ENCODE measurements at places on chromosomes 2 and 18. TPM values are rescaled to one million over a fixed set of nuclear protein-coding genes. Genes with fewer than 3 reads are reported as not detected.

Gene MSTN
- total RNA-seq, result 0.94 TPM

DNA sequence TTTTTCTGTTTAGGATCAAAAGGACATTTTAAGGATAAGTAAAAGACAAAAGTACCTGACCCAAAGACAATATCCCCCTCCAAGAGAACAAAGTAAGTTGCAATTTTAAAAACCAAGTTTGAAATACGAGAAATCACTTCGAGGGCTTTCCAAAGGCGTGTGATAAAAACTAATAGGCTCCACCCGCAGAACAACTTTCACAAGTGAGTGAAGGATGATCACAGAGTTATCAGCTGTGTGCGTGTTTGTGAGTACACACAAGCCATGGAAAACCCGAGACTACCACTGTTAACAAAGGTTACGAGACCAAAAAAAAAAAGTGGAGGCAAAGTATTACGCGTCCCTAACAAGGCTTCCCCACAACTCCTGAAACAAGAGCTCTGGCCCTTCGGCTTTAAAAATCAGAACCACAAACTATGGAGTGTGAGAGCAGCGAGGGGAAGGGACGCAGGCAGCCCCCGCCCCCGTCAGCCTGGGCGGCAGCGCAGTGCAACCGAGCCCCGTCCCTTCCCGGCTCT is 719 bp downstream of the SMAD2 start:
- no peak for DNase-seq

DNA sequence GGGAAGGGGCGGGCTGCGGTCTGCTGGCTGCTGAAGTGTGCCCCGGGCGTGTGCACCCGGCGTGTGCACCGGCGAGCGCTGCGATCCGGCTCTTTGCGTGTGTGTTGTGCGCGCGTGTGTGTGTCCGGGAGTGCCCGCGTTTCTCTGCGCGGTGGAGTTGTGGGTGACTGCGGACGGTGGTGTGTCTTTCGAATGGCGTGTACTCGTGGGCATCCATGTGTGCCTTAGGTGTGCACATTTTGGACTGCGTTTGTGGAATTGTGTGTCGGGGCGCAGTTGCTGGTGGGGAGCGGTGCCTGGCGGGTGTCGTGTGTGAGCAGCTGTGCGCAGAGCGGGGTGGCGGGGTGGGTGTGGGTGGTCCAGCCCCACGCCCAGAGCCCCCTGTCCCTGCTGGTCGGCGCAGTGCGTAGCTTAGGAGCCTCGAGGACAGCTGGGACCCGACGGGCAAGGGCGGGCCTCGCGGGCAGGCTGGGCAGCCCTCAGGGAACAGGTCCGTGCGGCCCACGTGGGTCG is 533 bp downstream of the HPCAL1 start:
- no peak for DNase-seq

Gene FBXO15
- 3.1 TPM for total RNA-seq

Gene OXER1
- total RNA-seq, result not detected

- DNase-seq, result no peak
Observed at GRCh38 chr18:79637921-79638909, 41.4 kb upstream of the CTDP1 start.

GRCh38 chr2:15096873-15097272 is 464.3 kb downstream of the NBAS start:
- no peak for DNase-seq

Gene RFTN2
- total RNA-seq, result 29.9 TPM

DNA sequence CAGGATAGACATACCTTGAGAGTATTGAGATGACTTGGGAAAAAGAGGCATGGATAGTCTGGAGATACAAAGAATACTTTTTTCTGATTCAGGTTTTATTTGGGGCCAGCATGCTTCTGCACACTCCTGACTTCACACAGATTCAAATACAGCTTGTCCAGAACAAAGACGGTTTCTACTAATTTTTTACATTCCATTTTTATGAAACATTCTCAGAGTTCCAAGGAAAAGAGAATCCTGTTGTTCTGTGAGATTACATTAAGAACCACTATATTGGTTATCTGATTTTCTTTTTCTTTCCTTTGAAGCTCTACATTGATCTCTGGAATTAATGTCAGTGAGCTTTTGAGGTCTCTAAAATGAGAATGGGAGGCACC is 41.0 kb downstream of the PTPRM start:
- DNase-seq, result no peak

Gene SERPINB12
- not detected for total RNA-seq

Gene ABCG5
- under 0.01 TPM for total RNA-seq

DNA sequence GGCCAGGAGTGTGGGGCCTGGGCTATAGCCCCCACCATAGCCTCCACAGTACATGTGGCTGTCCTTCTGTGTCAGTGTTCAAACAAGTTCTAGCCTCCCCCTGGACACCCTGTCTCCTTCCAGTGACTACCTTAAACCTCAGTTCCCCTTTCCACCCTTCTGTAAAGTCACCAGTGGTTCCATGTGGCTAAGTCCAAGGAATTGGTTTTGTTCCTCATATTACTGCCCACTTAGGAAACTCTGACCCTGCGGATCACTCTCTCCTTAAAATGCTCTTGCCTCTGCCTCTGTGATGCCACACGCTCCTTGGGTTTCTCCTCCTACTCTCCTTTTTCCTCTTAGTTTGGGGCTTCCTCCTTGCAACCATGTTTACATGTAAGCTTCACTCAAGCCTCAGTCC is 27.8 kb upstream of the REL start:
- DNase-seq, result no peak

- no peak for DNase-seq
Observed at GRCh38 chr2:154554046-154554445, 144.4 kb upstream of the KCNJ3 start.

Gene TUBA3E
- not detected for total RNA-seq

DNA sequence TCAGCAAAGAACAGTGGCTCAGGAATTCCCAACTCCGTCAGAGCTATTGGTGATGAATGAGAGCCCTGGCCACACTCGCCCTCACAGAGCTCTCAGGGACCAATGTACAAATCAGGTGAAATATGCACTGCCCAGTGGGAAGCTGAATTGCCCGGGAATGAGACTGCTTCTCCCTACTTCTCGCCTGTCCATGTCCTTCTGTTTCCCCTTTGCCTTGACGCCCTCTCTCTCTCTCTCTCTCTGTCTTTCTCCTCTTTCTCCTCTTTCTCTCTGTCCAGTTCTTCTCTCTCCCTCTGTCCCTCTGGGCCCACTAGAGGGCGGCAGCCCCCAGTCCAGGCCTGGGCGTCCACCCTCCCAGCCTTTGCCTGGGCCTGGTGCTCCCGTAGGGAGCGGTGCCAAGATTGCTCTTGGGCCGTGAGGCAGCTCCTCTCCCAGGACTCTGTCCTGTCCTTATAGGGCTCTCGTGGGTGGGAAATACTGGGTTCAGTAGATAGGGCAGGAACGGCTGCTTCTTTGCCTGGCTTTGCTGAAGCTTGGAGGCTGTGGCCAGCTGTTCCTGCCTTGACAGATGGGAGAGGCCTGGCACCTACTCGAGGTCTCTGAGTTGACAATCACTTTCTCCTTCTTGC is 28.4 kb upstream of the PUM2 start:
- DNase-seq, result peak; percentile 51

Gene NLRC4
- 0.62 TPM for total RNA-seq

Gene PKDCC
- total RNA-seq, result 16.2 TPM

DNA sequence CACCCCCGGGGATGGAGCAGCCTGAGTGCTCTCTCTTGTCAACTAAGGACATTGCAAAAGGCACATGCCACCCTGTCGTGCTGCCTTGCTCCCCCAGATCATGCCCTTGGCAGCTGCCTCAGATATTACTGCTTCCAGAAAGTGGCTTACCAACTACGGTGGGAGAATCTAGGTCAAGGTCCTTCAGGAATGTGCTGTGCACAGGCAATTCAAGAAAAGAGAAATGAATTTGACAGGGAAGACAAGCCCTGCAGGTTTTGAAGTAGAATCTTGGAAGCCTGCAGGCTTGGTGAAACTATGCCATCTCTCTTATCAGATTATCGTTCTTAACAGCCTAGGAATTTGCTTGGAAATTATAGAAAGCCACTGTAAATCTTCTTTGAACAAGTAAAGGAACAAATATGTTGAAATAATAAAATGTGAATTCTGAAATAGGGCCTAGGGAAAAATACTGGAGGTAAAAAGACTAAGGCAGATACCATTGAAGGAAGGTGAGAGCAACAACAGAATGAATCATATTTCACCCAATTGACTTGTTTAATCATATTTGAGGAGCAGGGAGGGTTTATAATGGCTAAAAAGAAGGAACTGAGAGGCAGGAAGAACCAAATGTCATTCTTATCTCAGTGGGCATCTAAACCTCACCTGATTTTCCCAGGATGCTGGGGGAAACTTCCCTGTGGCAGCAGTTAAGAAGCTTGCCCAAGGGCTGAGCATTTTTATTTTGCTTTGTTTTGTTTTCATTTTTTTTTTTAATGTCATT is 94.0 kb upstream of the GLS start:
- no peak for DNase-seq

Gene SRD5A2
- not detected for total RNA-seq

- DNase-seq, result no peak
Observed at GRCh38 chr18:76558881-76559667, 64.0 kb upstream of the ZNF516 start.

GRCh38 chr2:113039158-113039557 is 13.5 kb downstream of the IL36B start:
- DNase-seq, result no peak

- no peak for DNase-seq
Observed at GRCh38 chr2:190762566-190762965, 113.7 kb downstream of the NAB1 start.

DNA sequence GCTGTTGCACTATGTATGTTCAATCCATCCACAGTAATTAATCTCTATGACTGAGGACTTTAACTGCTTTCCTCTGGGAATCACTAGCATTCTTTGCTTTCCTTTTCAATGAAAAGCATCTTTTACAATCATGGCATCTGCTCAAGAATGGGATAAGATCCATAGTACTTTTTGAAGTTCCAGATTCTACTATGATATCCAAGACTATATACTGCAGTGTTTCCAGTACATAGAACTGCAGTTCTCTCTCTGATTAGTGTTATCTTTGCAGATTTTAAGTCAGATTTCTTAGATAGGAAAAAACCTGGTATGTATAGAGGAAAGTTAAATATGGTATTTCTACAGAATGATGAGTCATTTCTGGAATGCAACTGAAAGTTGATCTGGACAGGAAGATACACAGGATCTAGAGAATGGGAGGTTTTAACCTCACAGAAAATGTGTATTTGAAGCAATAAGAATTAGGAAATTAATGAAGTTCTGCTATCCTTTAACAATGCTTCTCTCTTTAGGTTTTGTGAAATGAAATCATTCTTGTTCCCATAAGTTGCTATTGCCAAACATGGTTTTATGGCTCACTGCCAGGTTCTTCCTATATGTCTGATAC is 670.7 kb downstream of the ERBB4 start:
- DNase-seq, result no peak

- no peak for DNase-seq
Observed at GRCh38 chr2:45210462-45211195, 201.4 kb upstream of the SIX2 start.

Gene SGPP2
- total RNA-seq, result 1.2 TPM

GRCh38 chr2:105139556-105140239 is 101.8 kb downstream of the MRPS9 start:
- DNase-seq, result no peak

Gene DES
- 2.3 TPM for total RNA-seq

- DNase-seq, result peak; percentile 74
Observed at GRCh38 chr2:130920415-130921163, 83.9 kb downstream of the ARHGEF4 start.

Gene PLB1
- total RNA-seq, result 2.3 TPM

DNA sequence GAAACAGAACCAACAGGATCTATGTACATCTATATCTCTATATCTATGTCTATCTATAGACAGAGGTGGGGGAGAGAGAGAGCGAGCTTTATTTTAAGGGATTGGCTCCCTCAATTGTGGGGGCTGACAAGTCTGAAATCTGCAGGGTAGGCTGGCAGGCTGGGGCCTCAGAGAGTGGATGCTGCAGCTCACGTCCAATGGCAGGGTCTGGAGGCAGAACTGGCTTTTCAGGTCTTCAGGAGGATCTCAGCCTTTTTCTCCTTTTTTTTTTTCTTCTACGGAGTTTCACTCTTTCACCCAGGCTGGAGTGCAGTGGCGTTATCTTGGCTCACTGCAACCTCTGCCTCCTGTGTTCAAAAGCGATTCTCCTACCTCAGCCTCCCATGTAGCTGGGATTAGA is 77.2 kb downstream of the ARL4C start:
- DNase-seq, result no peak

Gene BOLL
- not detected for total RNA-seq

GRCh38 chr2:111017034-111017622 is 103.6 kb upstream of the BCL2L11 start:
- DNase-seq, result no peak

Gene RIF1
- 115 TPM for total RNA-seq

- no peak for DNase-seq
Observed at GRCh38 chr2:73205611-73206010, 3.2 kb downstream of the NOTO start.

Gene SLC23A3
- 0.31 TPM for total RNA-seq

Measured in occipital lobe (tissue), 3 donors.